ENCODE measurements at places on chromosomes 13 and 19.

GRCh38 chr13:108760541-108760940 lies 131.1 kb downstream of the MYO16 start:
- DNase-seq = no peak

- DNase-seq = no peak
These were observed 122.4 kb downstream of the TRPC4 start for GRCh38 chr13:37747071-37747612.

GRCh38 chr19:2043961-2044708 lies 6.9 kb downstream of the MKNK2 start:
- DNase-seq = no peak

- no peak for DNase-seq
These were observed 1.4 kb upstream of the KHSRP start for GRCh38 chr19:6425732-6426620.

GRCh38 chr19:46917002-46917401 lies 56.2 kb downstream of the ARHGAP35 start:
- DNase-seq = no peak
